ENCODE measurements at places on chromosomes 16 and 17.

GRCh38 chr16:87569601-87570571 is 32.4 kb upstream of the JPH3 start:
- no peak for DNase-seq

DNA sequence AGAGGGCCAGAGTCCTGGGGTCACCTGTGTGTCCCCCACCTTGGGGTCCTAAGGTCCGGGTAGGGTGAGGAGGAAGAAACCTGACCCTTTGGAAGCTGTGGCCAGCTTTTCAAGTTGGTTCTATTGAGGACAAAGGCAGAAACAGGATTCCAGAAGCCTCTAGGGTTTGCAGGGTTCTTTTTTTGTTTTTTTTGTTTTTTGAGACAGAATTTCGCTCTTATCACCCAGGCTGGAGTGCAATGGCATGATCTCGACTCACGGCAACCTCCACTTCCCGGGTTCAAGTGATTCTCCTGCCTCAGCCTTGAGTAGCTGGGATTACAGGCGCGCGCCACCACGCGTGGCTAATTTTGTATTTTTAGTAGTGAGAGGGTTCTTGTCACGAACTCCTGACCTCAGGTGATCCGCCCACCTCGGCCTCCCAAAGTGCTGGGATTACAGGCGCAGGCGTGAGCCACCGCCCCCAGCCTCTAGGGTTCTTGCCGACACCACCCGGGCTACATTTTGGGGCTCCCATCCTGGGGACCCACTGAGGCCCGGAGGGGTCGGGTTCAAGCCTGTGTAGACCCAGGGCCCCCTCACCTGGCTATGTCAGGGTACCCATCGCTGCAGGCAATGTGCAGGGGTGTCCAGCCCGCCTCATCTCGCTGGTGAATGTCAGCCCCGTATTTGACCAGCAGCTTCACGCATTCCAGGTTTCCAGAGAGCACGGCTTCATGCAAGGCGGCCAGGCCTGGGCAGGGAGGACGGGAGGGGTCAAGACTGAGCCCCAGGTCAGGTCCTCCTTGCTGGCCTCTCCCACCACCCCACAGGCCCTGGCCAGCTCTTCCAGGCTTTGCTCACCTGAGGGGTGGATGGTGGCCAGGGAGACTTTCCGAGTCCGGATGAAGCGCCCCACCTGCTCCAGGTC is 674 bp downstream of the PPP1R27 start:
- no peak for DNase-seq

GRCh38 chr16:53980675-53981074 is 276.7 kb downstream of the FTO start:
- no peak for DNase-seq

GRCh38 chr17:28563475-28563874 is 7.8 kb downstream of the PIGS start:
- no peak for DNase-seq

DNA sequence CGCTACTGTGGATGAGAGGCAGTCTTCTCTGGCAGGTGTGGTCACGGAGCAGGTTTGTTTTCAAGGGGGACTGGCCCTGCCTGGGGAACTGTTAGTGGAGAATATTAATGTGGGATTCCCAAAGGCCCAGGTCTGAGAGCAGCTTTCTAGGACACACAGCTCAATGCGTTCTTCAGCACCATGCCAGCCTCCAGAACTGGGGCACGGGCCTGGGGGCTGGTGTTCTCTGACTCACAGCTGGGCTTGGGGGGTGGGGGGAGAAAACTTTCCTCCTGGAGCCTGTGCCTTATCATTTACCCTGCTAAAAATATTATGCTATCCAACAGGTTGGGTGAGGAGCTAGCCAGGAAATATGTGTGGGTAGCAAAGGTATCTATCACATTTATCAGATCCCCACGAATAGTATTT is 13.5 kb upstream of the LHX1 start:
- no peak for DNase-seq

DNA sequence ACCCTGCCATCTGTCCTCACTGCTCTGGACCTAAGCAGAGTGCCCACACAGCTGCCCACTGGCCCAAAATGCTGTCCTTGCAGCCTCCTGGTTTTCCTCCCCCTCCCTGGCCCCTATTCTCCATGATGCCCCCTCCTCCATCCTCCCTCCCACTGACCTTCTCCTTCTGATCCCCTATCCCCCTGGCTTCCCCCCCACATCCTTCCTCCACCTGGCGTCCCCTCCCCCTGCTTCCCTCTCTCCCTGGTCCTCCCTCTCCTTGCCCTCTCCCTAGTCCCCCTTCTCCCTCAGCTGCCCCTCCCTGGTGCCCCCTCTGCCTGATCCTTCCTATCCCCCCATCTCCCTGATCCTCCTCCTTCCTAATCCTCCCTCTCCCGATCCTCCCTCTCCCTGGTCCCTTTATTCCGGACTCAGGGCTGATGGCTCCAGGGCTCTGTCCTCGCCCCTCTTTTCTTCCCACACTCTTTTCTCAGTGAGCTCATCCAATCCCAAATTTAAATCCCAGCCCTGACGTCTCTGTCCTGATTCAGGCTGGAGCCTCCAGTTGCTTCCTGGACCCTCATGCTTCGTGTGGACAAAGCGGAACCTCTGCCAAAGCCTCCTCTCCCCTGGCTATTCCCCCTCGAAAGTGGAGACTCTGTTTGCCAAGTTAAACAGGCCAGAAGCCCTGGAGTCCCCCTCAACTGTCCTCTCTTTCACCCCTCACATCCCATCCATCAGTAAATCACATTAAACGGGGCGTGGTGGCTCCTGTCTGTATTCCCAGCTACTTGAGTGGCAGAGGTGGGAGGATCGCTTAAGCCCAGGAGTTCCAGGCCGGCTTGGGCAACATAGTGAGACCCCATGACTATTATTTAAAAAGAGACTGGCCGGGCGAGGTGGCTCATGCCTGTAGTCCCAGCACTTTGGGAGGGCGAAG is 18.1 kb upstream of the RHBDF2 start:
- DNase-seq = no peak

DNA sequence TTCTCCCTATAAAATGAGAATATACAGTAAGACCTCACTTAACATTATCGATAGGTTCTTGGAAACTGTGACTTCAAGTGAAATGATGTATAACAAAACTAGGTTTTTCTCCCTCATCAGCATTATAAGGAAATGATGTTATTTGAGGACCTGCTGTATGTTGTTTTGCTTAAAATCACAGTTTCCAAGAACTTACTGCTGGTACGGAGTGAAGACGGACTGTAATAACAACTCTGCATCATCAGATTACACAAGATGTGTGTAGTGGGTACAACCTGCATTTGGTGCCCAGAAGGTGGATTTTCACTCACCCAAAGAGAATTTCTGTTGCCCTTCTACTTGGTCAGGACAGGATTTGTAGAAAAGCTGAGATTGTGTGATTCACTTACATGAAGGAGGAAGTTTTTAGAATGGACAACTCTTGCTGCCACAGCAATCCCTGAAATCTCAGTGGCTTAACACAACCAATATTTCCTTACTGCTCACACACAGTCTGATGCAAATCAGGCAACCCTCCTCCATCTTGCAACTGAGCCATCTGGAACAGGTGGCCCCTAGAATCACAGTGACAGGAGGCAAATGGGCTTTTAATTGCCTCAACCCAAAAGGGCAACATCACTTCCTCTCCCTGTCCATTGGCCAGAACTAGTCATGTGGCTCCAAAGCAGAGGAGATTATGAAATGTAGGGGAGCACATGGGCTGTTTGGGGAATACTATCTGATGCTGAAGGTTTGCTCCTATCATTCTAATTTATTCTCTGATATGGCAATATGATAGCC is 67.6 kb upstream of the CACNG5 start:
- no peak for DNase-seq

GRCh38 chr16:3007059-3007956 is 5.4 kb upstream of the CLDN9 start:
- DNase-seq = no peak

GRCh38 chr17:78232859-78233173 is 1.4 kb downstream of the TMEM235 start:
- DNase-seq = no peak

GRCh38 chr17:27233776-27234175 is 60.1 kb upstream of the WSB1 start:
- DNase-seq = no peak

- DNase-seq = no peak
Observed at GRCh38 chr17:59296190-59296589, 35.3 kb upstream of the YPEL2 start.

- DNase-seq = no peak
Observed at GRCh38 chr16:88477631-88478519, 24.8 kb downstream of the ZFPM1 start.

GRCh38 chr16:79163691-79164387 is 436.7 kb downstream of the MAF start:
- DNase-seq = no peak

DNA sequence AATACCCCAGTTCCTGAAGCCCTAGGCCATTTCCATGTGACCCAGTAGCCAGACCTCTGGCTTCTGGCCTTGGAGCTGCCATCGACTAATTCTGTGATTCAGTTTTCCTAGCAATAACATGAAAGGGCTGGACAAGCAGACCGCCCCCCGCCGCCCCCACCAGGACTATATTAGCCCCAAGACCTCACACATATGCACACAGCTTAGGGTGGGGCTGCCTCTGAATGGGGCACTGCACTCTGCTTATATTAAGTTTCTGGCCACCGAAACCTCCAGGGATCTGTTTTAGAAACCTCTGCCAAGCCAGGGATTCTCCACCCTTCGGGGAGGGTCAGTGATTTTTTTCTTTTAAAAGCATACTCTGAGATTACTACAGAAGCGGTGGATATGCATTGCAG is 2.3 kb downstream of the RAB11FIP4 start:
- no peak for DNase-seq

DNA sequence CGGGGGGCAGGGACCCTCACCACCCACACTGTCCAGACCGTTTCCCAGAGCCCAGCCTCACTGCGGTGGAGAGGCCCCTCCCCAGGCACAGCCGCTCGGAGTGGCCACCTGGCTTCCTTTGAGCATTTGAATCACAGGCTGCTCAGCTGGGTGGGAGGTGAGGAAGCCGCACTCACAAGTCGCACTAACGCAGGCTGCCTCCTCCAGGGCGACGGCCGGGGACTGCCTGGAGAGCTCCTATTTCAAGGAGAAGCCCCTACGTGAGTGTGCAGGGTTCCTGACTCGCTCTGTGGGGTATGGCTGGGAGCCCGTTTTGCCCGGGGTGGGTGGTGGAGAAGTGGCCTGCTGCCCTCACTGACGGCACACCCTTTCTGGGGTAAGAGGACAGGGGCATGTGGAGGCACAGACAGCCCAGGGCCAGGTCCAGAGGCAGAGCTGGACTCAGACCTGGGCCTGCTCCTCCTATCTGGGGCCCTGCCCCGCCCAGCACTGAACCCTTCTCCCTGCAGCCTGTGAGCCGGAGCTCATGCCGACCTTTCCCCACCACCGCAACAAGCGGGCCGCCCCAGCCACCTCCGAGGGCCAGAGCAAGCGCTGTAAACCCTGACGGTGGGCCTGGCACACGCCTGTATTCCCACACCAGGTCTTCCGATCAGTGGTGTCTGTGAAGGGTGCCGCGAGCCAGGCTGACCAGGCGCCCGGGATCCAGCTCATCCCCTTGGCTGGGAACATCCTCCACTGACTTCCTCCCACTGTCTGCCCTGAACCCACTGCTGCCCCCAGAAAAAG is 6.2 kb downstream of the SPATA2L start:
- DNase-seq = no peak

DNA sequence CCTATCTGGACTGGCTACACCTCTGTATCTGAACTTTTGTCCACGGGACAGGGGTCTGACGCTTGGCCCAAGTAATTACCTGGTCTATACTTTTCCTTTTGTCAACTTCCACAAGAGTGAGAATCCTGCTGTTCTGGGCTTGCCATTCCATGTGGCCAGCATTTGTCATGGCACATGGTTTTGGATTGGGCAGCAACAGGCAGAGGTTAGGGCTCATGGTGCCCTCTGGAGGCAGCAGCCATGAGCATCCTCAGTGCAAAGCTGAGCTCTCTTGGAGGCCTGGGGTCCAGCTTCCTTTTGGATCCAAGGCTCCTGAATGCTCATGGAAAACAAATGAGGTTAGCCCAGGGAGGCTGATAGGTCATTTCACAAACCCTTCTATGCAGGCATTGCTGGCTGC is 7.5 kb upstream of the EDC4 start:
- DNase-seq = no peak

DNA sequence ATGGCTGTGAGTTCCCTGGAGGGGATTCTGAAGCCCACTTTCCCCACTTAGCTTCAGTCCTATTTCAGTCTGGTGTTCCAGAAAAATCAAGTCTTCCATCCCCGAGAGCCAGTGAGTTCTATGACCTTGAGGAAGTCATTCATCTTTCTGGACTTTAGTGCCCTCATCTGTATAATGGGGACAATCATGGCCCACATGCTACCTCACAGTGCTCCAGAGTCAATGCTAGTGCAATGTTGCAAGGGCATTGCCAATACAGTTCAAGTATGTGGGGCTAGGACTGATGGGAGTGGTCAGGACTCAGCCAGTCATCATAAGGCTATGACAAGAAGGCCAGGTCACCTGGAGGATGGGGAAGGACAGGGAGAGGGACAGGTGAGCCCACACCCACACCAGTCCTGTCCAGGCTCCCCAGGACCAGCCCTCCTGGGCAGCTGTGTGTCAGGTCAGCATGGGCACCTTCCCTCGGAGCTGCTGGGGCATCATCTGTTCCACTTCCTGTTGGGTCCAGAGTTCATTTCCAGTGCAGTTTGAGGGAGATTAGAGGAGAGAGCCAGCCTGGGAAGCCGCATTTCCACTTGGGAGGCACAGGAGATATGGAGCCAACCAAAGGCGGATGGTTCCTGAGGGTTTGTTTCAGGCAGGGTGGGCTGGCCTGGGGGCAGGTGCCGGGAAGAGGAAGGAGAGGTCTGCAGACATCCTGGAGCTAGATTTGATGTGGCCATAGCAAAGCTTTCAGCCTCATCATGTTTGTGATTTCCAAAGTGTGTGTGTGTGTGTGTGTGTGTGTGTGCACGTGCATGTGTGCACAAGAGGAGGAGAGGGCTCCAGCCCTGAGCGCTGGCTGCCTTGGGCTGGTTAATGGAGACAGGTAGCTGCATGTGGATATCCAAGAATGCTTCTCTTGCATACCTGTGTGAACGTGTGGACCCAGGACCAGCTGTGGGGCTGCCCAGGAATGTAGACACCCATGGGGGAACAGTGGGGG is 3.9 kb upstream of the WNT9B start:
- no peak for DNase-seq

DNA sequence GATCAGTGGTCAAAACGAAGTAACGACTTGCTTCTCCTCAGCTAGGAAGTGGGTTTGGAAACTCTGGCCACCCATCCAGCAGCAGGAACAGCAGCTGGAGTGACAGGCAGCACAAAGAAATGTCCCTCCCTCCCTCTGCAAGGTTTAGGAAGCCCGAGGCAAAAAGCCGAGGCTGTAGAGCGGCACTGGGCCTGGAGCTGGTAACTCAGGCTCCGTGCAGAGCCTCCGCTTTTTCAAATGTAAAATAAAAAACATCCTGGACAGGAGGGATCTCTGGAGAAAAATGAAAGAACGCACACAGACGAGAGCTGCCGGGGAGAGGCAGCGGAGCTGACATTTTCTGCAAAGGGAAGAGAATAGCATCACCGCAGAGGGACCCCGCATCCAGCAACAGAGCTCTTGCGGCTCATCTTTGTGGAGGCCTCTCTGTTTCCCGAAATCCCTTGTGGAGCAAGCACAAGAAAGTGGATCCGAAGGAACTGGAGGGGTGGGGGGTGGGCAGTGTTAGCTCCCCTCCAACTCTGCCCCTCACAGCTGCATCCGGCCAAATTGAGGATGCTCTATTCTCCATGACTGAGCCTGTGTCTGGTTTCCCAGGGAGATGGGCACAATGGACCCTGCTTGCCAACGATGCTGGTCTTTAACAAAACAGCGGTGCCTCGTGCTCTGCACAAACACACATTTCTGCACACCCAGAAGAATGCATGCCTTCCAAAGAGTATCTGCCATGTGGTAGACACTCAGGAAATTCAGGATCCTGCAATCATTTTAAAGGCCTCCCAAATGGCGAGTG is 335.5 kb upstream of the ZFHX3 start:
- DNase-seq = no peak
